ENCODE measurements at places on chromosomes 16 and 17.

DNA sequence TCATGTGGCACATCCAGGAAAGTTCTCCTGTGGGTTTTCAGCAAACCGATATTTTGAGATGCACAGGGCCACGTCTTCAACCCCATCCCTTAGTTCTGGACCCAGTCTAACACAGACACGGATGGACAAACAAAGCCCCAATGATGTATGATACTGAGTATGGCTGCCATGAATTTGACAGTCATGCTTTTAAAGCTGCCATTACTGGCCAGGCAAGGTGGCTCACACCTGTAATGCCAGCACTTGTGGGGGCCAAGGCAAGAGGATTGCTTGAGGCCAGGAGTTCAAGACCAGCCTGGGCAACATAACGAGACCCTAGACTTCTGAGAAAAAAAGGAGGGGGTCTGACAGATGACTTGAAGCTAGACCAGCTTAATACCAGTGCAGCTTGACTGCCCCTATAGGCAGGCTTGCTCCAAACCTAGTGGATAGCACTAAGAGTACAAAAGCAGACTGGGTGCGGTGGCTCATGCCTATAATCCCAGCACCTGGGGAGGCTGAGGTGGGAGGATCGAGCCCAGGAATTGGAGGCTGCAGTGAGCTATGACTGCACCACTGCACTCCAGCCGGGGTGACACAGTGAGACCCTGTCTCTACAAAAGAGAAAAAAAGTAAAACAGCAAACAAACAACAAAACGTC is 10.8 kb upstream of the ZNF629 start:
- DNase-seq = no peak

- DNase-seq = no peak
Measured at GRCh38 chr17:54608634-54609155, 292.0 kb upstream of the TOM1L1 start.

GRCh38 chr16:12225806-12226465 is 249.4 kb downstream of the SNX29 start:
- no peak for DNase-seq

DNA sequence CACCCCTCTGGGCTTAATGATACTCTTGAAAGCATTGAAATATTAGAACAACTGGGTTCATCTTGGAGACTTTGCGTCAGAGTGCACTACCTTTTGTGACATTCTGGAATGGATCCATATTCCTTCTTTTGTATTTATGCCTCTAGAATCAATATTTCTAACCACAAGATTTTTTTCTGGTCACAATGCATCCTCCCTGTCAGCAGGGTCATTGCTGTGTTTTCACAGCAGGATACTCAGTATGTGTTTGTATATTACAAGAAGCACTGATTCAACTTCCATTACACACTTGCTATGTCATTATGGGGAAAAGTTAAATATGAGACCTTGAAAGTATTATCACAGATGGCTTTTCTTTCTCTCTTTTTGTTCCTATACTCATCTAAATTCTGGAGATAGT is 370.0 kb downstream of the HS3ST3B1 start:
- DNase-seq = no peak

GRCh38 chr16:15593235-15593634 is 49.7 kb downstream of the MARF1 start:
- no peak for DNase-seq

- no peak for DNase-seq
Measured at GRCh38 chr16:75495076-75495674, at the start of gene CHST6. Gene CHST6, minus strand, starts transcription at chr16:75495441. Its CDS starts 15,613 bp downstream, at chr16:75479828.

GRCh38 chr17:66637491-66637890 is 197.4 kb upstream of the CACNG5 start:
- no peak for DNase-seq

DNA sequence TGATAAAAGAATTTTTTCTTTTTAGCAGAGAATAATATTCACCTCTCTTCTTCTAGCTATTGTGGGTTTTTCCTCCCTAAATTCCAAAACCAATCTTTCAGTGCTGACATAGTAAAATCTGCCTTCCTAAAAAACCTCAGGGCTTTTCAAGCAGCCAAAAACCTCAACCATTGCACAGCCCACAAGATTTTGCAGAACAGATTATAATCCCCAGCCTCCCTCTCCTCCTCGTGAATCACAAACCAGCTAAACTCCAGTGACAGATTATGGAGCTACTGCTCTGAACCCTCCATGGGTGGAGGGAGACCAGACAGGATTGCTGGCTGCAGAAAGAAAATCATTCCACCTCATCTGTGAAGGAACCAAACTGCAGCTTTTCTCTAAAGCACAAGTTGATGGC is 341.6 kb downstream of the SOX9 start:
- no peak for DNase-seq

GRCh38 chr16:80806927-80807340 is 2.5 kb upstream of the CDYL2 start:
- DNase-seq = peak; percentile 30

DNA sequence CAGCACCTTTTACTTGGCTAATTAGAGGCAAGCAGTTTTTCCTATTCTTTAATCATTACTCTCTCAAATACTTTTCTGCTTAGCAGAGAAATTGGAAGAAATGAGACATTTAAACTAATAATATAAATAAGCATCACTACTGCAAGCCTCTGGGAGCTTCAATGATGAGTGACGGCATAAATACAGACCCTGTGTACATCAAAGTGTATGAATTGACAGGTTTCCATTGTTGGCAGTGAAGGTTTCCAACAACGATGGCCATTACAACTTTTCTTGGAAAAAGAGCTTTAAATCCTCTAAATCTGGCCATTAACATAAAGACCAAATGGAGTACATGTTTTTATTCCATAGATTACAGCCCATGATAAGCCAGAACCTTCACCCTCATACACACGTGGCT is 39.4 kb upstream of the CACNG5 start:
- DNase-seq = no peak

- DNase-seq = no peak
Measured at GRCh38 chr16:11079652-11080187, 135.4 kb downstream of the CLEC16A start.

- no peak for DNase-seq
Measured at GRCh38 chr16:24208710-24209109, 47.4 kb upstream of the CACNG3 start.

DNA sequence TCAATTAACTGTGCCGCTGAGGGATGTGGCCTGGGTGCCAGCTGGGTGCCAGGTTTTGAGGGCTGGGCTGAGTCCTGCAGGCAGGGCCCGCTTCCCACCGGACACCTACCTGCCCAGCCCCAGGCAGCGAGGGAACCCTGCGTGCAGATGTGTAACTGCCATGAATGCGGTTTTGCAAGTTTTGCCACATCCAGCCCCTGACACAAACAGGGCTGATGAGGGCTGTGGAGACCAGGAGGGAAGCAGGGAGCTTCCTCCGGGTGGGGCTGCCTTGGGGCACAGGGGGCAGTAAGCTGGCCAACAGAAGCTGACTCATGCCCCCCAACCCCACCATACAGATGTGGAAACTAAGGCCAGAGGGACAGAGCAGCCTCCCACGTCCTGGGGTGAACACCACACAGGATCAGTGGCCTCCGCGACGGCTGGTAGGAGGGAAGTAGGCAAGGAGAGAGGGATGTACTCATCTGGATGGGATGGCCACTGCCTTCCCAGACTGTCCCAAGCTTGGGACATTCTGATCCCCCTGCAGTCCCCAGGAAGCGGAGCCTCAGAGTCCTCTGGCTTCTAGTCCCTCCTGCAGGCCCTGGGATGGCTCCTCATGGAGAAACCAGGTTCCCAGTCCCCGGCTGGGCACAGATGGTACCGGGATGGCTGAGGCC is 1.6 kb downstream of the UBALD1 start:
- DNase-seq = no peak

- DNase-seq = no peak
Measured at GRCh38 chr17:75774471-75774990, 9.5 kb upstream of the GALK1 start.

GRCh38 chr16:77450790-77451487 is 16.1 kb upstream of the ADAMTS18 start:
- no peak for DNase-seq

DNA sequence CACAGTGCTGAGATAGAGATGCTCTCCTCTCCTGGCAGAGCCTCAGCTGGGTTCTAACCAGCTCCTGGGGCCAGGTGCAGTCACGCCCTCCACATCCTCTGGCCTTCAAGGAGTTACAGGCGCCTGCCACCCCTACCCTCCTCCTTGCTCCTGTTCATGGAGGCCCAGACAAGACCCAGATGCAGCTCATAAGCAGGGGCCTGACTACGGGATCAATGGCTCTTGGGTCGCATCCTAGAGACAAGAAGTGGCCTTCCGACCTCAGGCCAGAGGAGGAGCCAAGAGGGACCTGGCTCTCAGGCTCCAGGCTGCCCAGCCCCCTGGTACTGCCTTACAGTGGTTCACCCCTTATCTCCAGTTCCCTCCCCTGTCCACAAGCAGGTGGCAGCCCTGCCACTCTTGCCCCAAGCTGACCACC is 23.0 kb downstream of the ARHGAP27 start:
- DNase-seq = no peak

- DNase-seq = no peak
Measured at GRCh38 chr17:8124350-8125153, 646 bp upstream of the HES7 start.

DNA sequence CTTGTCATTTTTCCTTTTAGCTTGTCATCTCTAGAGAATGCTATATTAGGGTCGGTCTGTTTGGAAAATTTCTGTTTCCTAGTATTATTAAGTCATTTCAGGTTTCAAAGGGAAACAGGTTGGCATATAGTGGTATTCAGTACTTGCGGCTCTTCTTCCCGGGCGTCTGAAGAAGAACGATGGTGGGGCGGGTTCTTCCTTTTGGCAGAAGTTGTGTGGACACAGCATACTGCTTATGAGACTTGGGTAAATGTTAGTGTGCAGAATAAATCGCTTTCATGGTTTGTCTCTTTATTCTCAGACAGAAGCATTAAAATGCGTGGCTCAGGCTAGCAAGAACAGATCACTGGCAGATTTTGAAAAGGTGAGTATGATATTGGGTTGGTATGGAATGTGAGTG is 9.6 kb upstream of the CDK5R1 start:
- no peak for DNase-seq

- no peak for DNase-seq
Measured at GRCh38 chr17:29826114-29826692, 103.8 kb downstream of the SSH2 start.

DNA sequence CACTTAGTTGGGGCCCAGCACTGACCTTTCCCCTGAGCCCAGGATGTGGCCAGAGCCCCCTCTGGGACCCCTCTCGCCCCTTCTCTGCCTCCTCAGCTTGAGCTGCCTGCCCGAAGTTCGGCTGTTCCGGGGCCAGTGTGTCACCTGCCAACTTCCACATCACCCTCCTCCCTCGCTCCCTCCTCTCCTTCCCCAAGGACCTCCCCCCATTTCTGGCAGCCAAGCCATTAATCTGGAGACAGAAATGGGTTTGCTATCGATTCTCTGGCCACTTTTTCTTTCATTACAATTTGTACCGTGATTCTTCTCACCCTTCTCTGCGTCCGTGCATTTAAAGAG is 8.8 kb upstream of the ADAM11 start:
- DNase-seq = no peak

DNA sequence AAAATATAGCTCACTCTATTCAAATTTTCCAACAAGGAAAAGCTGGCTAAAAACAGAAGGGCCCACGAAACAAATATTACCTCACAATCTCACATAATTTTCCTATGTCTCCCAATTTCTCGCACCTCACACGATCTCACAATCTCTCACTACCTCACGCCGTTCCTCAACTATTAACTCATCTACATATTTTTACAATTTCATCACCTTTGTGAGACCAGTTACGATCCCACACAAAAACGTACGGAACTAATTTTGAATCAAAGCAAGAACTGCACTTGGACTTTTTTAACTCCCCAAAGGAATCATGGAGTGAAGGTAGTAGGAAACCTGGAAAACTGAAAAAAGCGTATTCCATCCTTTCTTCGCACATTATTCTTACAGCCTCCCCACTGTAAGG is 1.1 kb downstream of the CBX1 start:
- no peak for DNase-seq

- no peak for DNase-seq
Measured at GRCh38 chr17:55210292-55210691, 54.5 kb upstream of the HLF start.

DNA sequence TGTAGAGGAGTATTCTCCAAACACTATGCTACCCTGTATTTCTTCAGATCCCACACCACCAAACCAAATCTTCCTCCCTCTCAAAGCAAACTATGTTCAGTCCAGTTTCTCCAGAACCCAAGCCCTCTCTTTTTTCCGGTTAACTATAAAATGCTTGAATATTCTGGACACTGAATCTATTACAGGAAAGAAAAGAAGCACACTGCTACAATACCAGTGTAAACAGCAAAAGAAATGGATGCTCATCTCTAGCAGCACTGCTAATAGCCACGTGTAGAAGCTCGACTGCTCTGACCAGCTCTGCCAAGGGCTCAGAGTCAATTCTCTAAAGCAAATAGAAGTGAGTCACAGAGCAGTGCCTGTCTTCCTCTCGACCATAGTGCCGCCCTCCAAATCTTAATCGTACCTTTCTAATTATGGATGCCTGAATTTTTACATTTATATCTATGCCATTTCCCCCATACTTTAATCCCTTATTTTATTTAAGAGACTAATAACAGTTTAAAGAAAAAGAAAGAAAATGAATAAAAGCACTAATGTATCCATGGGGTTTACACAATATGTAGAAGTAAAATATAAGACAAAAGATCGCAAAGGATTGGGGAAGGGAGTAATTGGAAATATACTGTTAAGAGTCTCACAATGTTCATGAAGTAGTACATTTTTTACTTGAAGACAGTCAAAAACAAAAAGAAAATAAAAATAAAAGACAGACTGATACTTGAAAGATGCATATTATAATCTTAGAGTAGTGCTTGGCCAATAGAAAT is 154.5 kb downstream of the PARN start:
- DNase-seq = no peak

DNA sequence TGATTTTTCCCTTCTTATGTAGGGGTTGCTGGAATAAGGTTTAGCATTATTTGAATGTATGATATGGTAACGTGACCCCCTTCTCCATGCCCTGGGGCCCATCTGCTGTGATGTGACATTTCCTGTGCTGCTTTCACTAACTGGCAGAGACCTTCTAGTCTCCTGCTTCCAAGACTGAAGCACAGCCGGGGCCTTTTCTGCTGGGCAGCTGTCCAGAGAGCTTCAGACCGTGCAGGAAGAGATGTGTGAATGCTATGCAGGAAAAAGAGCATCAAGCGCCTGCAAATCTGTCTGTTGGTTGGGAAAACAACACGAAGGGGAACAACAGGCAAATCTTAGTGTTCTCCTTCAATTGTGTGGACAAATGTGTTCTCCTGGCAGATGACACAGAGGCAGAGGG is 128.5 kb downstream of the SPACA3 start:
- no peak for DNase-seq

Data from stimulated activated CD8-positive, alpha-beta memory T cell treated with anti-CD3 and anti-CD28 coated beads, Interleukin-2, amount 100 ng/mL, for 48 hours (primary cell).